EL (cell line): ENCODE measurements at places on chromosomes 1 and 21.
A peak's percentile ranks its signal among the peaks of the same experiment; 100 is the strongest.

- no peak for DNase-seq
Measured at GRCh38 chr1:212981571-212982328, 31.4 kb downstream of the VASH2 start.

DNA sequence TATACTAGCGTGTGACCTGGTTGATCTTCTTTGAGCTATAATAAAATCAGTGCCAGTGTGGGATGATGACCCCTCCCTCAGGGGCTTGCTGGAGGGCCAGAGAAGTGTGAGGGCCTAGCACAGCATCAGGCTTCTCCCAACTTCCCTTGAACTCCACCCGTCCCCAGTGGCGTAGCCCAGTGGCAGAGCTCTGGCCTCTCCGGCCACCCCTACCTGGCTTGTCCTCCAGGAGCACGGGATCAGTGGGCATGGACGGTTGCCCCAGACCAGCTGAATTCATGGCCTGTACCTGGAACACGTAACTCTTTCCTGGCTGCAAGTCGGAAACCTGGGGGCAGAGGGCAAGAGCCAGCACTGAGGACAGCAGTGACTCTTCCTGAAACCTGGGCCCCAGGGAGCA lies 36.0 kb downstream of the MYOM3 start:
- DNase-seq: no peak

GRCh38 chr1:38587766-38588165 lies 271.8 kb downstream of the RRAGC start:
- DNase-seq: no peak

DNA sequence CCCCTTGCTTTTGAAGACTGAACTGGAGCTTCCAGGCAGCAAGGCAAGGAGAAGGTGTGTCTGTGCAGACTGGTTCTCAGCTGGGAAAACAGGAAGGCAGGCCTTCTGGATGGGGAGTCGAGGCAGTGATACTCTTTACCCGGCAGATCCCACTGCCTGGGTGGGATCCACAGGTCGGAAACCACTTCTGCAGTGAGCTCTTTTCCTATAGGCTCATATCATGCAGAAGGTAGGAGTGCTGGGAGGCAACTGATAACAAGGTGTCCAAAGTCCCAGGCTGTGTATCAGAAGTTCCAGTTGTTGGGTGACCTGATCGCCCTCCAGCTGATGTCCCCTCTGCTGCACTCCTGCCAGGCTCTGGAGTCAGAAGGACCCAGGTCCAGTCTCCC lies 17.1 kb downstream of the ACOT11 start:
- no peak for DNase-seq

DNA sequence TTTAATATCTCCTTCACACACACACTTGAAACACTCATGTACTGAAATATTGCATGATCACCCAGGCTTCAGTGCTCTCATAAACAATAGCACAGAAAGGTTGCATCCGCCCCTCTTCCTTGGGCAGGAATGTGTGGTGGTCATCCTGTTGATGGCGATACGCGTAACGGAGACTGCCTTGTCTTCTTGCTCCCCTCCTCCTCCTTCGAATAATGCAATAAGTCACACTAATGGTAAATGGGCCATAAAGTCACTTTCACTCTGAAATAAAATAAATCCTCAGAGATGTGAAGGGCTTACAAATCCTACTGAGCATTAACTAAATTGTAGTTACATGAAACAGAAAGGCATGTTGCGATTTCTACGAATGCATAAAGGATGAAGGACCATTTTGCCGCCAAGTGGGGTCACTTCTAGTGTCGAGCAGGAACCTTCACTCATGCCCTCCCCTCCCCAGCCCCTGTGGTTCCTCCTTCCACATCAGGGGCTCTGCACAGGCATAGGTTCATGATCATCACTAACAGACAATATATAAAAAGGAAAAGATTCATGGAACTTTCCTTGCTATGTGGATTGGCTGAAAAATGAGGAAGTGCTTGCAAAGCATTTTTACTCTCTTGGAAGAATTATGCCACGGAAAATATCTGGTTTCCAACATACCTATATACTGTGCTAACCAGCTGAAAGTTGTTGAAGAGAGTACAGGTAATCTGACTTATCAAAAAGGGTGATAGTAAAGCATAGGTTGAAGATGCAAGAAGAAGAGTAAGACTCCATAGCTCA lies 1.2 kb upstream of the PGBD5 start:
- no peak for DNase-seq

DNA sequence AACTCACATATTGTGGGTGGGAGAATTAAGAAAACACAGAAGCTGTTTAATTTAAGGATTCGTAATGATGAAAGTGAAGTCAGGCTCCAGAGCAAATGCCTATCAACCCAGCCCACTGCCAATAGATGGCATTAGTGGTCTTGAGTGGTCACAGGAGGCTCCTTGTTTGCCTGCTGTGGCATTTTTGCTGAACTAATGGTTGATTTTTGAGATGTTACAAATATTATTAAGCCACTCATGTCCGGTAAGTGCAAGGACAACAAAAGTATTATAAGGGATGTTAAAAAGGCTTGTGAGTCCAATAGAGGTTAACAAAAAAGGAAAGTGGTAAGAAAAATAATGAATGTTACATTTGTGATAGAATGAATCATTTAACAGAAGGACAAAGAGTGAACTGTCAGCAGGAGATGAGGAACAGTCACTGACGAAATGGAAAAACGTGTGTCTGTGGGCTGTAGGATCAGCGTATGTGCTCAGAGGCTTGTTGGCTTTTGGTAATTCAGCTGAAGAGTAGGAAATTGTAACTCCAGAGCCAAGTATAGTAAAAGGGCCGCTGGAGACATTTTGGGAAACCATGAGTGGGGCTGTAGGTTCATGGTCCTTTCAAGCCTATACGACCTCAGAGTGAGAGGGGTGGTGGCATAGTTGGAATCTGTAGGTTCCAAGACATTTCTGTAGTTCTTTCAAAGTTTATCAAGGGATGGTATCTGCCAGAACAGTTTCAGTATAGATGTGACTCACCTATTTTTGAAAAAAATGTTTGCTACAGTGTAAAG lies 11.2 kb downstream of the SFT2D2 start:
- DNase-seq: no peak

GRCh38 chr1:71522721-71523120 lies 441.9 kb upstream of the ZRANB2 start:
- DNase-seq: peak; percentile 13

DNA sequence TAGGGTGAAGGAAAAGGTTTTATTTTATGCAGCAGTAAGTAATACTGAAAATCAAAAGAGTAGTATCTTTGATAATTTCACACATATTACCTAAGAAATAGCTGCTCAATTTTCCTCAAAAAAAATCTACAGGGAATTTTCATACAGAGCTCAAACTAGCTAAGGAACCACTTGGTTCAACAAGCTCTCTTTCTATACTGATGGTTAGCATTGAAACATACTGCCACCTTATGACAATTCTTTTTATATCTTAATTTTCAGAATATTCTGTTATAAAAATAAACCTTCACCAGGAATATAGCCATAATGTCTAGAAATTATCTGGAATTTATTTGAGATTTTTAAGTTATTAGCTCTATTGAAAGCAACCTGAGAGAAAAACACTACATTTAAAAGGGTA lies 142.1 kb downstream of the DPYD start:
- no peak for DNase-seq

DNA sequence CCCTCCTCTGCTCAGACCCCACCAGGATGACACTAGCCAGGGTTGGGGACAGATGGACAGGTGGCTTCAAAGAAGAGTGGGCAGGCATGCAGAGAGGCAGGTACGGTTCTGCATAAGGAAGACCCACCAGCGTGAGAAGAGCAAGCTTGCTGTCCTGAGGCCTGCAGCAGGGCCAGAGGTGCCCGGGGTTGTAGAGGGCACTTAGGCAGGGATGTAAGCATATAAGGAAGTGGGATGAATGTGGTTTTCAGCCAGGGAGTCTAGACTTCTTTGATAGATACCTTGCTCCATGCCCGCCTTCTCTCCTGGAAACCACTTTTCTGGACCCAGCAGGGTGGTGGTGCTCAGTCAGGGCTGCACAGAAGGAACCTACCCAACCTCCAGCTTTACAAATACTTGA lies 1.4 kb downstream of the TTC39A start:
- no peak for DNase-seq

GRCh38 chr1:167416506-167416905 lies 101.8 kb downstream of the CD247 start:
- DNase-seq: no peak

GRCh38 chr21:45022736-45023135 lies 51.6 kb upstream of the ADARB1 start:
- DNase-seq: no peak

GRCh38 chr1:29237852-29238619 lies 1.7 kb downstream of the PTPRU start:
- peak; percentile 19 for DNase-seq

GRCh38 chr1:4306559-4307467 lies 347.6 kb upstream of the AJAP1 start:
- no peak for DNase-seq

DNA sequence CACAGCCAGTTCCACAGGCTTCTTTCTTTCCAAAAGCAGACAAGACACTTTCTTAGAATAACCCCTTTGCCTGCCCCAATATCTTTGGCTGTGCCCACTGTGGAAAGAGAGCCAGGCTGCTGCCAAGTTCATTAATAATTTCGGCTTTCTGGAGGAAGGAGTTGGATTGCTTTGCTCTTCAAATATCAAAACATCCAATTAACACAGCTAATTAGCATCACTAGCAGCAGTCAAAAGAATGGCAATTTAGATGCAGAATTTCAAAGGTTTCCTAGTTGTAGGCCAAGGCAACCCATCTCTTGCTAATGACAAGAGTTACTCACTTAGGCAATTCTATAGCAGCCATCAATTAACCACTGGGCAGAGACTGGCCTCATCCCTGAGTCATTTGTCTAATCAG lies 91.0 kb upstream of the SPATA6 start:
- no peak for DNase-seq

GRCh38 chr1:33363021-33363420 lies 42.1 kb upstream of the A3GALT2 start:
- DNase-seq: no peak

GRCh38 chr1:66571789-66572188 lies 37.8 kb downstream of the SGIP1 start:
- DNase-seq: peak; percentile 80

GRCh38 chr1:200992382-200993048 lies 31.0 kb downstream of the KIF21B start:
- DNase-seq: no peak

DNA sequence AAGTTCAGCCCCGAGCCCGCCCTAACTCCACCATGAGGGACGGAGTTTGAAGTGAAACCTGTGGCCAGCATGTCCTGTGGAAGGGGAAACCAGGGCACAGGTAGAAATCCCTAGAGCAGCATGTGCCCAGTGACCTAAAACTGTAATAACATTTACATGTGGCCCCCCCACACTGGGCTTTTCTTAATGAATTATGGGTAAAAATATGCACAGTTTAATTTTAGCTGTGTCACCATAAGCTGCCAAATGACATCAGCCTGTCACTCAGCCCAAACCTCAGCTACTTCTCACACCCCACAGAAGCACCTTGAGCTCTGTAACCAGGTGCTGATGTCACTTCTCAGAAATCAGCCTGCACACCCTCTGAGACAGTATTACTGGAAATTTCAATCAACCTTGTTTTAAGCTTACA lies 50.0 kb upstream of the SLC19A1 start:
- no peak for DNase-seq

DNA sequence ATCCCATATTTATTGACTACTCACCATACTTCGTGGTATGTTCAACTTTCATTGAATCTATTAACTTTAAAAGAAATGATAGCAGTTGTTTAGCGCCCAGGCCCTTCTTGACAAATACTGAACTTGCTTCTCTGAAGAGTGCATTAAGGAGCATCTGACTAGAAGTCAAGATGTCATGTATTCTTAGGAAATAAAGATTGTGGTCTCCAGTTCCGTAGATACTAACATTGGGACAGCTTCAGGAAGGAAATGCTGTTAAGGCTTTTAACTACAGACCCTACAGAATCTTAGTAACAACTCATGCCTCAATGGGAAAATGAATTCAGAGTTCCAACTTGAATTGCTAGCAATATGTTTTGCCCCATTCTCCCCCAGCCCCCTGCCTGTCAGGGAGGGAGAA lies 14.8 kb downstream of the LYST start:
- DNase-seq: no peak

DNA sequence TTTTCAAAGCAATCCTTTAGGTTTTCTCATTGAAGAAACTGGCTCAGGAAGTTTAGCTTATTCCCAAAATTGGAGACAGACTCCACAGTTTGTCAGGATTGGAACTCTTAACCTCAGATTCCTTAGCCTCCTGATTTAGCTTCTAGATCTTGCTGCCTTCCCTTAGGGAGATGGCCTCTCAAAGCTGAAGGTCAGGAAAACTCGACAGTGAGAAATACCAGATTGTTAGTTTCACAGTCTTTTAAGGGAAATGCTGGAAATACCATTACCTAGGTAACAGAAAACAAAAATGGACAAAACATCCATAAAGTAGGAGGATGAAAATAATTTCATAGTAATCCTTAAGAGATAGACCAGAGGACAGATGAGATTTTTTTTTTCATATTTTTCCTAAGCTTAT lies 7.8 kb downstream of the RASAL2 start:
- peak; percentile 7 for DNase-seq

GRCh38 chr1:238960071-238960470 lies 426.3 kb upstream of the CHRM3 start:
- peak; percentile 88 for DNase-seq

DNA sequence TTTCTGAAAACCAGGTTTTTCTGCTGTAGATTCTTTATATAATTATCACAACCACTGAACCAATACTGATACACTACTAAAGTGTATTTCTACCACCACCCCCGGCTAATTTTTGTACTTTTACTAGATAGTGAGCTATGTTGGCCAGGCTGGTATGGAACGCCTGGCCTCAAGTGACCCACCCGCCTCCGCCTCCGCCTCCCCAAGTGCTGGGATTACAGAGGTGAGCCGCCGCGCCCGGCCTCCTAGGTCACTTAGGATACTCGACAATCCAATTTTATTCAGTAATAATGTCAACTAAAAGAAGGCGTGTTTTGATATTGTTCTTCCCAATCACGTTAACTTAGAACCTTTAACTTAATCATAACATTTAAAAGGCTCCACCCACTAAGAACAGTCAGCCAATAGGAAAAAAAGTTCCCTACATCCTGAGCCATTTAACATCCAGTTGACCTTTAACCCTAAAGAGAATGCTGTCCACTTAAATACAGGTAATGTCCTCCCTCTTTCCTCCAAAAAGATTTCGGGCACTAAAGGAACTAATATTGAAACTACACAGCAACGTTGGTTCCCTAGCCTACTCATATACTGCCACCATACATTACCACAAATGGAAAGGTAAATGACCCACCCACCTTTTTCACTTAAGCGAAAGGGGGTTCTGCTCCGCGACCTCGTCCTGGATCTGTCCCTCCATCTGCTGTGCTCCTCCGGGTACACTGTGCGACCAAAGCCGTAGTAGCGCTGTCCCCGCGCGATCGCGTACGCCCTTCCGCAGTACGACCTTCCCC lies 1.2 kb downstream of the RSRP1 start:
- DNase-seq: peak; percentile 45

DNA sequence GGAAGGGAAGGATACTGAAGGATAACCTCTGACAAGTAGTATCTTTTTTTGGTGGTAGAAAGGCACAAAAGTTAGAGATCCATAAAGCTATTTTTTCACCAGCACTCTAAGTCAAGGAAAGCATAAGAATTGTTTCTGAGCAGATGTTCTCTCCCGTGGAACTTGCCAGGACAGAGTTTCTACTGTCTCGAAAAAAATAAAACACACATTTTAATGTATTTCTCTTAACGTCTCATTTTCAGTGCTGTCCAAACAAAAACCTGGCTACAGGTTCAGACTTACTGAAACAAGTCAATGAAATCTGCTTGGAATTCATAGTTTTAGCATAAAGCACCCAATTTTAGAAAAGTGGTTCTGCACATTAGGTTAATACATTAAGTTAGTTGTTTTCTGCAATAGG lies 338.3 kb downstream of the LTN1 start:
- DNase-seq: no peak
